Gastroesophageal sphincter (tissue), 4 donors: ENCODE measurements at places on chromosomes 1 and 21.

- H3K4me3 ChIP-seq = no peak overlapping the region
- H3K4me1 ChIP-seq = no peaks in the 10 kb centered on the region
- no peaks in the 10 kb centered on the region for H3K27me3 ChIP-seq
- no peaks in the 10 kb centered on the region for H3K36me3 ChIP-seq
Measured at GRCh38 chr1:10555635-10556429, 81.1 kb downstream of the PEX14 start.

- peaks cover 5% of the 10 kb centered on the region for H3K4me1 ChIP-seq
- no peak overlapping the region for H3K4me3 ChIP-seq
- H3K27ac ChIP-seq = no peak overlapping the region
- no peaks in the 10 kb centered on the region for H3K36me3 ChIP-seq
Measured at GRCh38 chr1:38134294-38134755, 87.7 kb upstream of the POU3F1 start.

GRCh38 chr1:52842643-52843310 is at the start of gene ZYG11A:
Gene ZYG11A, plus strand, starts transcription at chr1:52842760. Its CDS starts 124 bp downstream, at chr1:52842884.
- H3K4me1 ChIP-seq = peaks cover 7% of the 10 kb centered on the region
- H3K36me3 ChIP-seq = no peaks in the 10 kb centered on the region
- peak within 1 kb of the TSS; percentile 48 for H3K4me3 ChIP-seq
- ATAC-seq = peak; percentile 81
- no peak within 1 kb of the TSS for H3K27ac ChIP-seq

- H3K27ac ChIP-seq = no peak overlapping the region
- H3K27me3 ChIP-seq = no peaks in the 10 kb centered on the region
- ATAC-seq = no peak
- H3K4me1 ChIP-seq = no peaks in the 10 kb centered on the region
- H3K36me3 ChIP-seq = no peaks in the 10 kb centered on the region
- H3K4me3 ChIP-seq = no peak overlapping the region
Measured at GRCh38 chr1:213417225-213417820, 366.3 kb downstream of the RPS6KC1 start.

DNA sequence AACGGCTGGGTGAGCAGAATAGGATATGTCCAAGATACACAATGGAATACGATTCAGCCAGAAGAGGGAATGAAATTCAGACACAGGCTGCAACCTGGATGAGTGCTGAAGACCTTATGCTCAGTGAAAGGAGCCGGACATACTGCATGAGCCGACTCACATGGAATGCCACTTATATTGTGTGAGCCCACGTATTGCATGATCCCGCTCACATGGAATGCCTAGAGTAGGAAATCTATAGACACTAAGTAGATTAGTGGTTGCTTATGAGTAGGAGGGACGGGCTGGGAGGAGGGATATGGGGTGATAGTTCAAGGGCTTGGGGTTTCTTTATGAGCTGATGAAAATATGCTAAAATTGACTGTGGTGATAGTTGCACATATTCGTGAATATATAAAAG is 26.8 kb downstream of the TMPRSS2 start:
- H3K4me1 ChIP-seq = no peaks in the 10 kb centered on the region
- H3K27me3 ChIP-seq = peaks cover 7% of the 10 kb centered on the region
- H3K4me3 ChIP-seq = no peak overlapping the region
- no peak overlapping the region for H3K27ac ChIP-seq
- ATAC-seq = no peak

GRCh38 chr1:42034426-42034825 is 115.7 kb upstream of the HIVEP3 start:
- no peaks in the 10 kb centered on the region for H3K36me3 ChIP-seq
- H3K27me3 ChIP-seq = no peaks in the 10 kb centered on the region
- no peak for ATAC-seq
- peaks cover 20% of the 10 kb centered on the region for H3K4me1 ChIP-seq
- no peak overlapping the region for H3K4me3 ChIP-seq
- no peak overlapping the region for H3K27ac ChIP-seq

GRCh38 chr1:20484519-20485462 is 1.2 kb downstream of the CAMK2N1 start:
- peak overlapping the region; percentile 94 for H3K27ac ChIP-seq
- peaks cover 18% of the 10 kb centered on the region for H3K4me1 ChIP-seq
- ATAC-seq = no peak
- H3K4me3 ChIP-seq = peak overlapping the region; percentile 63
- H3K27me3 ChIP-seq = peaks cover 26% of the 10 kb centered on the region

GRCh38 chr1:40096977-40097782 is at the start of gene PPT1:
Gene PPT1, minus strand, starts transcription at chr1:40097252. Its CDS starts 14 bp downstream, at chr1:40097238.
- H3K36me3 ChIP-seq = peaks cover 15% of the 10 kb centered on the region
- H3K27me3 ChIP-seq = peaks cover 9% of the 10 kb centered on the region
- H3K4me3 ChIP-seq = peak within 1 kb of the TSS; percentile 62
- no peak within 1 kb of the TSS for H3K27ac ChIP-seq

- no peaks in the 10 kb centered on the region for H3K27me3 ChIP-seq
- ATAC-seq = peak; percentile 74
- no peak overlapping the region for H3K27ac ChIP-seq
- no peak overlapping the region for H3K4me3 ChIP-seq
Measured at GRCh38 chr1:10510520-10511493, 36.1 kb downstream of the PEX14 start.

DNA sequence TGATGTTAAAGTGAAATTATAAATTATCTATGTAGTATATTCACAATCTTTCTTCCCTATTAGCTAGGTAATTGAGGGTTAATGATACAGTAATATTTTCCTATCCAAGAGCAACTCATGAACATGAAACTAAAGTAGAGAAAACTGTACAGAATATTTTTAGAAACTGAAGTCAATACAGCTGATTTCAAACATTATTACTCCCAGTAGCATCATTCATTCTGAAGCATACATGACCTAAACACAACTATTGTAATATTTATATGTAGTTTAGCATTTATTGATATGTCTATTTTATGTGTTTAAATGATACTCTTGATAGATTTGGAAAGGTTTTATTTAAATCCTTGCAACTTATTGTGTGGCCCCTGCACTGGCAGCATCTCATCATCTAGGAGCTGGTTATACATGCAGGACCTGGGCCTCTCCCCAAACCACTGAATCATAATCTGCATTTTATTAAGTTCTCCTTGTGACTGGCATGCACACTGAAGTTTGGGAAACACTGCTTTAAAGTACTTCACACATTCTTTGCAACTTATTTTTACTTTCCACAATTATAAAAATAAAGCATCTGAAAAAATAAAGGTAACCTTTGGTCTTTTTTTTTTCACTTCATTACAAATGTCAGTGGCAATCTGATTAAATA is 199.9 kb downstream of the LRRC40 start:
- no peak overlapping the region for H3K4me3 ChIP-seq
- H3K4me1 ChIP-seq = no peaks in the 10 kb centered on the region
- no peak overlapping the region for H3K27ac ChIP-seq
- H3K36me3 ChIP-seq = no peaks in the 10 kb centered on the region
- ATAC-seq = no peak

- H3K27ac ChIP-seq = no peak overlapping the region
- ATAC-seq = peak; percentile 39
- no peak overlapping the region for H3K4me3 ChIP-seq
- H3K4me1 ChIP-seq = no peaks in the 10 kb centered on the region
Measured at GRCh38 chr1:209692745-209693504, 11.7 kb upstream of the HSD11B1 start.
